Cardiac muscle cell (in vitro differentiated cells and primary cell): ENCODE measurements at places on chromosomes 4 and X. TPM values are rescaled to one million over a fixed set of nuclear protein-coding genes. Genes with fewer than 3 reads are reported as not detected.

PAGE2B gene
- polyA plus RNA-seq, result 0.62 TPM in 1 of 2 replicates, not detected in the other

ASB12 gene
- 0.75 and 1.1 TPM in 2 replicates for polyA plus RNA-seq

CT45A2 gene
- not detected in 2 replicates for polyA plus RNA-seq

CTAG2 gene
- polyA plus RNA-seq, result not detected in 2 replicates

ARHGAP36 gene
- polyA plus RNA-seq, result not detected in 2 replicates
